ENCODE measurements at places on chromosomes 2 and 18.

GRCh38 chr18:73636355-73636754 is 511.3 kb downstream of the FBXO15 start:
- no peak for DNase-seq

DNA sequence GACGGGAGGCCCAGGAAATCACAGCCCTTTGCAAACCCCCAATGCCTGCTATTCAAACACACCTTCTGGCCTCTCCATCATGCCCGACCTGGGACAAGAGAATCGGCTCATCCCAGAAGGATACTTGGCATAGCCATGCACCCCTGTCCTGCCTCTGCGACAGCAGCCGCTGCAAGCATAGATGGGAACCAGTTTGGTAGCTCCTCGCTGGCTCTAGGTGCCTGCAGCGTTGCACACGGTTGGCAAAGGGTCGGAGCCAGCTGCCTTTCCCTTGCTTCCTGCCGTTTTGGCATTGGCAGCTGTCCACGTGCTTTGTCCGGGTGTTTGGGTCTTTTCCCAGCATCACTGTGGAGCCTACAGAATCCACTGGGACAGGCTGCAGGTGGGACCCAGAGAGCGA is 76.9 kb downstream of the TWIST2 start:
- DNase-seq, result no peak

- no peak for DNase-seq
Measured at GRCh38 chr2:128269990-128270671, 48.5 kb downstream of the HS6ST1 start.

DNA sequence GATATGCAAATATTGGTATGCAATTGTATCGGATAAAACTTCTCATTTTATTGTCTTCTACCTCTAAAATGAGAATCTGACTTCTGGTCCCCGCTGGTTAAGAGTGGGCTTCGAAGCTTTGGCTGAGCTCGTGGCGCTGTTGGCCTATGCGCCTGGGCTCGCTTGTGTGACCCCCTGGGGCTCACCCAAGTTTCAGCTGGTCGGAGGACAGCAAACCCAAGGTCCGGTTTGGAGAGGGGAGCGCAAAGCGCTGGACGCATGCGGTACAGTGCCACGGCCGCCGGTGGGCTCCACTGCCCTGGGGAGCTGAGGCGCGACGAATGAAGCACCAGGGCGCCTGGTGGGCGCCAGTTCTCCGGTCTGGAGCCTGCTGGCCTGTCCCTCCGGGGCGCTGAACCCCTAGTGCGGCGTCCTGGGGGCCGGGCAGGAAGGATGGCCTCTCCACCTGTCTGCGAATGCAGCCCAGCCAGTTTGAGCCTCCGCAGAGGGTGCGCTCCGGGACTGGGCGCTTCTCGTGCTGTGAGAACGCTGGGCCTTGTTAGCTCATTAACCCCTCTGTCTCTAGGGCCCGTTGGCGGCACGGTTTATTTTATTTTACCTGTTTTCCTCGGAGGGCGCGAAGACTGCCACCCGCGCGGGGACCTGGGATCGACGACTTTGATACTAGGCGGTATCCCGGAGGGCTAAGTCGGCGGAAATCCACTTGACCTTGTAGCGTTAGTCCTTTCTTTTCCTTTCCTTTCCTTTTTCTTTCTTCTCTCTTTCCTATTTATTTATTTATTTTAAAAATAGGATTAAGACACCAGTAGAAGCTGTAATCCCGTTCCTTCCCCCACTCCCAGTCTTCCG is 10.4 kb downstream of the MEIS1 start:
- no peak for DNase-seq

GRCh38 chr2:207403141-207403540 is 126.6 kb upstream of the CREB1 start:
- DNase-seq, result no peak

GRCh38 chr18:10804126-10804525 is 278.3 kb downstream of the NAPG start:
- DNase-seq, result no peak

DNA sequence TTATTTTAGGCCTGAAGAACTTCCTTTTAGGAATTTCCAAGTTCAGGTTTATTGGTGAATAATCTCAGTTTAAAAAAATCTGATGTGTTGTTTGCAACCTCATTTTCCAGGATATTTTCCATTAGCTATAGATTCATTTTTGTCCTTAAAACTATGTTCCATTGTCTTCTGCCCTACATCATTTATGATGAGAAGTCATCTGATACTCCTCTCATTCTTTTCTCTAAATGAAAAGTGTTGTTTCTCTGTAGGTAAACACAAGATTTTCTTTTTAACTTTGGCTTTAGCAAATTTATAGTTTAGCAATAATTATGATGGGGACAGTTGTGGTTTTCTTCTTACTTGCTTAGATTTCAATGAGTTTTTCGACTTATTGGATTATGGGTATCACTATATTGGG is 427.3 kb downstream of the DCDC2C start:
- peak; percentile 1 for DNase-seq

DNA sequence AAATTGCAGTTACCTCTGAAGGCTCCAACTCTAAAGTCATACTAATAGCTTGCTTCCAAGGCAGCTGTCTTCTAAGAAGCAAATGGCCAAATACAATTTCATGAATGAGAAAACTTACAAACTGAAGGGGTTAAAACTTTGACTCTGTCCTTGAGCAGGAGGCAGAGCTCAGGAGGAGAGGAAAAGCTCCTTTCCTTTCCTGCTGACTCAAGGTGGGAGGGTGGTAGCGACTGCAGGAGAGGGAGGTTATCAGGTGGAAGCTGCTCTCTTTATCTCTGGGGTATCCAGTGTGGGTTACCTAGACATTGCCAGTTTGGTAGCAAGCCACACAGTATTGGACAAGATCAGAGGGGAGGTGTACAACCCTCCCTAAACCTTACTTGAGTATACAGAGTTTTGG is 2.7 kb upstream of the EFEMP1 start:
- DNase-seq, result no peak

- no peak for DNase-seq
Measured at GRCh38 chr2:201904538-201905420, 98.4 kb downstream of the CDK15 start.

DNA sequence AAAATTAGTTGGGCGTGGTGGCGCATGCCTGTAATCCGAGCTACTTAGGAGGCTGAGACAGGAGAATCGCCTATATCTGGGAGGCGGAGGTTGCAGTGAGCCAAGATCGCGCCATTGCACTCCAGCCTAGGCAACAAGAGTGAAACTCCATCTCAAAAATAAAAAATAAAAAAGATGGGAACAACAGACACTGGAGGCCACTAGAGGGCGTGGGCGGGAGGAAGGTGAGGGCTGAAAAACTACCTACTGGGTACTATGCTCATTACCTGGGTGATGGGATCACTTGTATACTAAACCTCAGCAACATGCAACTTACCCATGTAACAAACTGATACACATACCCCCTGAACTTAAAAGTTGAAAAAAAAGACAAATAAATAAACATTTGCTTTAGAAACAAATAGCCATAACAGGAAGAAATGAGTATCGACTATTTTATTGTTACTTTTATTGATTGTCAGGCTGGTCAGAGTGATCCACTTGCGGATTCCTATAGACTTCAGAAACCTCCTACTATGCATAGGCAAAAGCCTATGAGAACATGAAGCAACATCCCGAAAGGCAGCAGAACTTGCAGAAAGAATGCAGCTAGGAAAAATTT is 61.0 kb downstream of the TMEM163 start:
- DNase-seq, result peak; percentile 29

- DNase-seq, result peak; percentile 91
Measured at GRCh38 chr2:152166633-152167032, 8.9 kb downstream of the STAM2 start.

- no peak for DNase-seq
Measured at GRCh38 chr2:191222507-191222906, 22.7 kb upstream of the MYO1B start.

DNA sequence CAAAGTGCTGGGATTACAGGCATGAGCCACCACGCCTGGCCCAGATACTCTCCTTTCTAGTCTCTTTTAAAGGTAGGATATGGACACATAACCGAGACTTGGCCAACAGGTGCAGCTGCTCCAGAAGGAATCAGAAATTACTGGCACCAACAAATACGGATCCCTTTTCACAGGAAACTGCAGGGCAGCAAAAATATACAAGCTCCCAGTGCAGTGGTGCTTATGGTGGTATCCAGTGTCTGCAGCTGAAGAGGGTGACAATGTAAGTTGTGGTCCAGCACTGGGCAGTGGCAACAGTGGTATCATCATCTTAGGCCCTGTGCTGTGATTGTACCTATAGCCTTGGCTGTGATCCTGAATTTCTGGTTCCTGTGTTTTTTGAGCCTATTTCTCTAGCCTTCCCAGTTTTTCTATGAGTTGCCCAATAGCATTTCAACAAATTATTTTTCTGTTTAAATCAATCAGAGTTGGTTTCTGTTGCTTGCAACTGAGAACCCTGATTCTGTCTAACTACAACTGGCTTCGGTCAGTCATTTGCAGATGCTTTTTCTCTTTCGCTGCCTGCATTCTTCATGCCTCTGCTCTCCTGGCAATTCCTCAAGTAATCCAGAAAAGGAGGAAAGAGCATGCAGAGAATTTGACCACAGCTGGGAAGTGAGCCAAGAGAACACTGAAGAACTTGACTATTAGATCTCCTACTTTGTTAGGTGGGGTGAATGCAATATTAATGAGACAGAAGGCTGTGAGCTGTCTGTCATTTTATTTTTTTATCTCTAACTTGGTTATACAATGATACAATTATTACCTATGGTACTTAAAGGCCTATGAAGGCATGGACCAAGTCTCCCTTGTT is 30.8 kb upstream of the EML4 start:
- no peak for DNase-seq

Measured in OCI-M1 (cell line).